ENCODE measurements at places on chromosomes 12 and 14.

DNA sequence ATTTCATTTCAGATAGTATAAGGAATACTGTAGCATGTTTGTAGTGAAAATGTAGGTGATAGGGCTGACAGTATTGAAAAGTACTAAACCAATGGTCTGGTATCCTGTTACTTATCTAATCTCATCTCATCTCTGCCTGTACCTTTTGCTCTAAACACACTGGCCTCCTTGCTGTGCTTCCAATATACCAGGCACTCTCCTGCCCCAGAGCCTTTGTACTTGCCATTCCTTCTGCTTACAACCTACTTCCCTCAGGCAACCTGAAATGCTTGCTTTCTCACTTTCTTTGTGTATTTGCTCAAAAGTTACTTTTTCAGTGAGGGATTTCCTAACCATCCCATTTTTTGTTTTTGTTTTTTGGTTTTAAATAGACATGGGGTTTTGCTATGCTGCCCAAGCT is 101.9 kb downstream of the PAPLN start:
- peak; percentile 44 for DNase-seq

DNA sequence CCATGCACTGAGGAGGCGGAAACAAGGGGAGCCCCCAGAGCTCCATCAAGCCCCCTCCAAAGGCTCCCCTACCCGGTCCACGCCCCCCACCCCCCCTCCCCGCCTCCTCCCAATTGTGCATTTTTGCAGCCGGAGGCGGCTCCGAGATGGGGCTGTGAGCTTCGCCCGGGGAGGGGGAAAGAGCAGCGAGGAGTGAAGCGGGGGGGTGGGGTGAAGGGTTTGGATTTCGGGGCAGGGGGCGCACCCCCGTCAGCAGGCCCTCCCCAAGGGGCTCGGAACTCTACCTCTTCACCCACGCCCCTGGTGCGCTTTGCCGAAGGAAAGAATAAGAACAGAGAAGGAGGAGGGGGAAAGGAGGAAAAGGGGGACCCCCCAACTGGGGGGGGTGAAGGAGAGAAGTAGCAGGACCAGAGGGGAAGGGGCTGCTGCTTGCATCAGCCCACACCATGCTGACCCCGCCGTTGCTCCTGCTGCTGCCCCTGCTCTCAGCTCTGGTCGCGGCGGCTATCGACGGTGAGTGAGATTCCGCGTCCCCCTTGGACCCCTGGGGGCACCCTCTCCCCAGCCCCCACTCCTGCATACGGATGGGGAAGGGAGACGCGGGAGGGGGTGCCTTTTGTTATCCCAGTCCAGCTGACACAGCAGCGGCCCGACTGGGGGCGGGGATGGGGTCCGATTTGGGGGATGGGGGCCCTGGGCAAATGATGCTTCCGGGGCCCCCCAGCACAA is 400 bp downstream of the LRP1 start:
- DNase-seq, result peak; percentile 51

DNA sequence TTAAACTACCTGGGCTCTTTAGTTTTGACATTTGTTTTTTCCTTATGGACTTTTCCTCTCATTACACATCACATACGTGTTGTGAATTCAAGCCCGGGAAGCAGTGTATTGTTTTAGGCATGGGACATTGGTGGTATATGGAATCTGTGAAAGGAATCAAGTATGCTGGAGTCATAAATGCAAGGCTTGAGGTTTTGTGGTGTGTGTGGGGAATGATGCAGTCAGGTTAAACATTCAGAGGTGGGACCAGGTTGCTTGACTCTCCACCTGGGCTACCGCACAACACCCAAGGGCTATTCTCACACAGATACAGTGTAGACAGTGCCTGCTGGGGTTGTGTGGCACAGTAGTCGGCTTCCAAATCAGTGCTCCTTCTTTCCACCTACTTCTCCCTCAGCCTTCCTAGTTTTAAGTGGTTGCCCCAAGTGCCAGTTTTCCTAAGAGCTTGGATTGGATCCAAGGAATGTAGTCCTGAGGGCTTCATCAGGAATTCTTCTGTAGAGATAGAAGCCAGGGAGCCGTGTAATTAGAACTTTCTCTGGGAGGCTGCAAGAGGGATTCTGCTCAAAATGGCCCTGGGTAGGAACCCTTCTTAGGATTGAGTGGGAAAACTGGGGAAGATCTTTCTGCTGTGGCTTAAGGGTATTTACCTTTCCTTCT is 243.7 kb downstream of the C12orf75 start:
- no peak for DNase-seq

GRCh38 chr12:105479710-105480109 is 149.2 kb downstream of the C12orf75 start:
- DNase-seq, result no peak

- no peak for DNase-seq
These were observed 16.0 kb downstream of the PROX2 start for GRCh38 chr14:74859757-74860552.

DNA sequence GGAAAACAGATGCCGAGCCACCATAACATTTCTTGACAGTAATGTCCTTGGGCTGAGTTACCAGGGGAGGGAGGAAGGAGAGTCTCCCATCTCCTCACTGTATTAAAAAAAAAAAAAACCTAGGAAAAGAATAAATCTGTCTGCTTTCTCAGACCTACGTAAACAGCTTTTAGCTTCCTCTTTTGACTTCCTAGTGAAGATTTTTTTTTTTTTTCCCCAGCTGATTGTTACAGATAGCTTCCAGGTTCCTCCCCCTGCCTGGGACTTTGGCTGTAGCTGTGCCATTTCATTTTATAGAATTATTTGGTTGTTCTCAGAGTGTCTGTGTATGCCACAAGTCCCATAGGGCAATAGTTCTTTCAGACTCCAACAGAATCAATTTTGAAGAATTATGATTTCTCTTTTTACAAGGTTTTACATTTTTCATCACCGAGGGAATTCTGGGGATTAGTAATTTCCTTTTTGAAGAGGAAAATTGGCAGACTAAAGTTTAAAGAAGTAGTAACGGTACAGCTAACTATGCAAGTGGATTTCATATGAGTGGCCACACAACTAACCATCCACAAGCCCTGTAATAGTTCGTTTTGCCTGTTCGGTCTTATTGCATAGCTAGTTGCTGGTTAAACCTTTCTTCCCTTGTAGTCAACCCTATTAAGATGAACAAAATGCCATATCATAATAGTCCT is 23.1 kb upstream of the GNS start:
- no peak for DNase-seq

- DNase-seq, result peak; percentile 22
These were observed 36.4 kb downstream of the TMPO start for GRCh38 chr12:98551787-98552186.

GRCh38 chr12:78863482-78864402 is 832 bp upstream of the SYT1 start:
- peak; percentile 91 for DNase-seq

Measured in mesendoderm (in vitro differentiated cells).